CD8-positive, alpha-beta T cell (primary cell): ENCODE measurements at places on chromosomes 12 and 14. TPM values are rescaled to one million over a fixed set of nuclear protein-coding genes. Genes with fewer than 3 reads are reported as not detected.

DNA sequence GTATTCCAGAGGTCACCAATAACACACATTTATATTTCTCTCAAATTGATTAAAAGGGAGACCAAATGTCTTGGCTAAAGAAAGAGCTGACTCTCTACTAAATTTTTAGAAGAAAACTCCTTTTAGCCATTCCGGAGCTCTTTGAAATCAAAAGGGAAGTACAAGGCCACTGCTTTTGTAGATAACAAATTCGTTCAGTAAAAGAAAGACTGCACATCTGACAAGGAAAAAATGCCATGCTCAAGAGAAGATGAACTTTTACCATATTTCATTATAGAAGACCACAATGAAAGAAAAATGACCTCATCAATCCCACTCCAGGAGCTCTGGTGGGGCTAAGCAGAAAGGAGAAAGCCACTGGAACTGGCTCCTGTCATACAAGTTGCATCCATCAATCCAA is 57.6 kb downstream of the SPTSSA start:
- no peak for DNase-seq

GRCh38 chr12:120350576-120351350 is 18.2 kb downstream of the MSI1 start:
- no peak for DNase-seq

- no peak for DNase-seq
These were observed 592.4 kb upstream of the SEL1L start for GRCh38 chr14:82126006-82126405.

DNA sequence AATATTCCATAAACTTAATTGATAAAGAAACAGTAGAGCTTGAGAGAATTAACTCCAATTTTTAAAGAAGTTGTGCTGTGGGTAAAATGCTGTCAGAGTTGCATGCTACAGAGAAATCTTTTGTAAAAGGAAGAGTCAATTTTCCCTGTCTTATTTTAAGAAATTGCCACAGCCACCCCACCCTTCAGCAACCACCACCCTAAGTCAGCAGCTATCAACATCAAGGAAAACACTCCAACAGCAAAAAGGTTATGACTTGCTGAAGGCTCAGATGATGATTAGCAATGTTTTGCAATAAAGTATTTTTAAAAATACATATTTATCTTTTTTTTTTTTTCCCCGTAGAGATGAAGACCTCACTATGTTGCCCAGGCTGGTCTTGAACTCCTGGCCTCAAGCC is 6.5 kb upstream of the DRAM1 start:
- DNase-seq = no peak

GRCh38 chr14:61179061-61179690 is 102.0 kb downstream of the TMEM30B start:
- DNase-seq = no peak

DNA sequence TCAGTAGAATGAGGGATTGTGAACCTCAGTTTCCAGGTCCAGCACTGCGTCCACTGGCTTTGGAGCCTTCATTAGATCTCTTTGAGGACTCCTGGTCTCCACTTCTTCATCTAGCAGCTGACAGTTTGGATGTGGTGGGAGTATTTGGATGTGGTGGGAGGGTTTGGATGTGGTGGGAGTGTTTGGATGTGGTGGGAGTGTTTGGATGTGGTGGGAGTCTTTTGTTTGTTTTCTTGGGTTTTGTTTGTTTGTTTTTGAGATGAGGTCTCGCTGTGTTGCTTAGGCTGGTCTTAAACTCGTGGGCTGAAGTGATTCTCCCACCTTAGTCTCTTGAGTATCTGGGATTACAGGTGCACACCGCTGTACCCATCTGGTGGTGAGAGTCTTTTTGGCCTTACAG is 64.7 kb downstream of the IFT43 start:
- DNase-seq = no peak

DNA sequence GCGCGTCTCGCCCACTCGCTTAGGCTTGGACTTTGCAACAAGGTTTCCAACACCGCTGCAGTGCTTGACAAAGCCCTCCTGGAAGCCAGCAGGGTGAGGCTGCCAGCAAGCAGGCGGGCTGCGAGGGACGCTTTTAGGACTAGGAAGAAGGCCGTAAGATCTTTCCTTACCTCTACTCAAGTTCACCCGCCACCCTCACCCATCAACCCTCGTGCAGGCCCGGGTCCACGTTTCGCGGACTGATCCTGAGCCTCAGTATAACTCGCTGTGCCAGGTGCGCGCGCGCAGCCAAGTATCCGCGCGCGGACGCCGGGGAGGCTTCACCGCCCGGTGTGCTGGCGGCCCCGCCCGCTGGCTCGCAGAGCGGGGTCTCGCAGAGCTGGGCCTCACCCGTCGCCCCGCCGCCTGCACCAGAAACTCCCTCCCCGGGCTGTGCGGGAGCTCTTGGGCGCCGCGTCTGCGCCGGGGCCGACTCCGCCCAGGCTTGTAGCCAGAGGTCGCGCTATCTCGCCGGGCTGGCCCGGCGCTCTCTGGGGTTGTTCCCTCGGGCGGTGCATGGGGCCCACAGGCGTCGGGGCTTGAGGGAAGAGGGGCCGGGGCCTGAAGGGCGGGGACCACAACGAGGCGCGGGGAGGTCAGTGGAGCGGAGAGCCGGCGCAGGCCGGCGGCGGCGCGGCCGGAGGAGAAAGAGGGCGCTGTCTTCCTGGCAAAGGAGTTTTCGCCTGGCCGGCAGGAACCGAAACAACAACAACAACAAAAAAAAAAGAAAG is 7.6 kb upstream of the SIX1 start:
- no peak for DNase-seq

DNA sequence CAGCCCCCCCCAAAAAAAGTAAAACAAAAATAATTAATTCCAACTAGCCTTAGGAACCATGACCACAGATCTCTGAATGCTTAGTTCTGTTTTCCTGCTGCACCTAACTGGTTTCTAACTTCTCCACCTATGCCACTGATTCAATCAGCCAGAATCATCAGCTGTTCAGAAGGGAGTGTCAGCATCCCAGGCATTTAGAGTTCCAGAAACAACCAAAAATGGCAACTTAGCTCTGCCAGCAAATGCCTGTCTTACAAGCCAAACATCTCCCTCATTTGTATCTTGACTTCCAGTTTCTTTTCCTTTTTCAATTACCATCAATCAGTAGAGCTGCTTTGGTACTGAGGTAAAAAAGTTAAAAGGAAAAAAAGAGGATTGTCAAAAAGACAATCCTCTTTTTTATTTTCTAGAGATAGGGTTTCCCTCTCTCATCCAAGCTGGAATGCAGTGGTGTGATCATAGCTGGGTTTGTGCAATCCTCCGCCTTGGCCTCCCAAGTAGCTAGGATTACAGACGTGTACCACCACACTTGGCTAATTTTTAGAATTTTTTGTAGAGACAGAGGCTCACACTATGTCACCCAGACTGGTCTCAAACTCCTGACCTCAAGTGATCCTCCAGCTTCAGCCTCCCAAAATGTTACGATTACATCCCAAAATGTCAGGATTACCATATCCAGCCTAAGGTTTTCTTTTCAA is 45.2 kb upstream of the ISM2 start:
- no peak for DNase-seq

The CLEC14A gene
- total RNA-seq = not detected

The AMHR2 gene
- total RNA-seq = not detected

The PROX2 gene
- 0.31 TPM for total RNA-seq

The SERPINA5 gene
- not detected for total RNA-seq

The EML1 gene
- not detected for total RNA-seq

The SAMD15 gene
- 0.52 TPM for total RNA-seq

The ANO6 gene
- total RNA-seq = 7.4 TPM
